AG09319 (cell line): ENCODE measurements at places on chromosomes 7 and 10.

DNA sequence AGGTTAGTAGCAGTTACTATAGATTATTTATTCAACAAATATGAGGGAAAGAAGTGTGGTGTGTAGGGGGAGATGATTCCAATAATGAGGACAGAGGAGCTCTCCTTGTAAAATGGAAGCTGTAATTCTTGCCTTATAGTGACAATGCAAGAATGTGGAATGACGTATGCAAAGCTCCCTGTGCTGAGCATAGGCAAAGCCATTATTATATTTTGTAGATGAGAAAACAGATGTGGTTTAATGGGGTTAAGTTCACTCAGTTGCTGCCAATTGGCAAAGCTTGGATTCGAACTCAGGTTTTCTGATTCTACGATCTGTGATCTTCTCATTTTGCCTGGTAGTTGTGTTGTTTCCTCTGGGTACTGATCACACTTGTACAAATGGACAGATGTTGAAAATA is 153.3 kb downstream of the LSMEM1 start:
- DNase-seq = no peak

DNA sequence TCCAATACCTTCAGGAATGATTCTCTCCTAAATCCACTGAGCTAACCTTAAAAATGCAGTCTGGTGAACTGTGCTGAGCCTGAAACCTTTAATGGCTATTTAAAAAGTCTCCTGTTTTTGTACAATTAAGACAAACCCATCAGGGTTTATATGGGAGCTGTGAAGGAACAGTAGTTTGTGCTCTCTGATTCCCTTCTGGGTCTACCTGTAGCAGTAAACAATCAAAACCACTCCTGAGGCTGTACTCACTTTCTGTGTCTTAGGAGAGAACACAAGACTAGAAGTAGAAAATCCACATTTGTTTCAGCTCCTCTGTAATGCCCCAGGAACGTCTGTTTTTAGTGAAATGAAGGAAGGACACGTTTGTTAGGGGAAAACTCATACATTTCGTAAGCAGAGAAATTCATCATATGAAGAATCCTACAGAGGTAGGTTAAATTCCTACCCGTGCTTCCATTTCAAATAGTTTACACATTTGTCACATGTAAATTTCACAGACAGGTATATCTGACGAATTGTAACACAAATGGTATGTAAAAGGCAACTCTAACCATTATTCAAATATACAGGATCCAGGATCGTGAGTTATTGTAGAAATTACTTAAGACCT is 2.6 kb downstream of the CUX1 start:
- DNase-seq = no peak

GRCh38 chr10:7383442-7383841 is 27.4 kb downstream of the SFMBT2 start:
- DNase-seq = no peak

GRCh38 chr10:66752714-66753113 is 173.1 kb upstream of the LRRTM3 start:
- no peak for DNase-seq

DNA sequence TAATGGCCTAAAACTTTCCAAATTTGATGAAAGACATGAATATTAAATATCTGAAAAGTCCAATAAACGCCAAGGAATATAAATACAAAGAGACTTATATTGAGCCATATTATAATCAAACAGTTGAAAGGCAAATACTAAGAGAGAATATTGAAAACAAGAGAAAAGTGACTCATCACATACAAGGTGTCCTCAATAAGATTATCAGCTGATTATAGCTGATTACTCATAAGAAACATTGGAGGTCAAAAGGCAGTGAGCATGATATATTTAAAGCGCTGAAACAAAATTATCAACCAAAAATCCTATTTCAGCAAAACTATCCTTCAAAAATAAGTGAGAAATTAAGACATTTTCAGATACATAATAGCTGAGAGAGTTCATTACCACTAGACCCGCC is 7.8 kb upstream of the NPC1L1 start:
- no peak for DNase-seq

- DNase-seq = no peak
These were observed 14.5 kb downstream of the SSC4D start for GRCh38 chr7:76394957-76395356.

- DNase-seq = no peak
These were observed 13.8 kb downstream of the CYTH3 start for GRCh38 chr7:6258440-6259182.

DNA sequence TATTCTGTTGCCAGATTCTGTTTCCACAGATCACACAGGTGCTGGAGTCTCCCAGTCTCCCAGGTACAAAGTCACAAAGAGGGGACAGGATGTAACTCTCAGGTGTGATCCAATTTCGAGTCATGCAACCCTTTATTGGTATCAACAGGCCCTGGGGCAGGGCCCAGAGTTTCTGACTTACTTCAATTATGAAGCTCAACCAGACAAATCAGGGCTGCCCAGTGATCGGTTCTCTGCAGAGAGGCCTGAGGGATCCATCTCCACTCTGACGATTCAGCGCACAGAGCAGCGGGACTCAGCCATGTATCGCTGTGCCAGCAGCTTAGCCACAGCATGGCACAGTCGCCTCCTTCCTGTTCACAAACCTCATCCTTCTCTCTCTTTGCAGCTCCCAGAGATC is 237.5 kb upstream of the PRSS1 start:
- no peak for DNase-seq

DNA sequence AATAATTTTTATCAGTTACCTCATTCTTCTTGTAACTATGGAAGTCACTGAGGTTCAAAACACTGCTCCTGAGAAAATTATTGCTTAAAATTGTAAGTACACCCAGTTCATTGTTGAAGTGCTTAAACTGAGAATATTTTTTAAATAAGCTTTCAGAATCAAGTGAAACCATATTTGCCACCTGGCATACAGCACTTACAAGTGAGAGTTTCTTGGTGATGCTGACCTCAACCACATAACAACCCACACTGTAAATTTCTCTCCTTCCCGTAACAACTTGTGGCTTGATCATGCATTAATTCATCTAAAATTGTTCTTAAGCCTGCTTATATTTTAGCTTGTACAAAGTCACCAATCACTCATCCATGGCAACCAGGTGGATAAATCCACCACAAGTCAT is 34.0 kb downstream of the IMMP2L start:
- no peak for DNase-seq

GRCh38 chr7:116122972-116123595 is 87.3 kb upstream of the TES start:
- peak; percentile 16 for DNase-seq

DNA sequence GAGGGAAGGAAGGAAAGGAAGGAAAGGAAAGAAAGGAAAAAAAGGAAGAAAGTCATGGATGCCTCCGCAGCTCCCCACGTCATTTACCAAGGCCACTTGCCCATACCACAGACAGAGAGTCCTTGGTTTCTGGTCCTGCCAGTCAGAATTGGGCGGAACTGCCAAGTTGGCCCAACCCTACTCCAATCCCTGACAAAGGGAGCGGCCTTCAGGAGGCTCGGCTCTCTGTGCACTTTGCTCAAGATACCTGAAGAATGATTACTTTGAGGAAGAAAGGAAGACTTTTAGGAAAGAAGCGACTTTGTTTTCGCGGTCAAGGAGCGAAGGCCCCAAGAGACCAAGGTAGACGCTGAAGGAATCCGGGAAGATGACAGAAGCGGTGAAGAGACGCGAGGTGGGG is 49.1 kb upstream of the FXYD4 start:
- no peak for DNase-seq

DNA sequence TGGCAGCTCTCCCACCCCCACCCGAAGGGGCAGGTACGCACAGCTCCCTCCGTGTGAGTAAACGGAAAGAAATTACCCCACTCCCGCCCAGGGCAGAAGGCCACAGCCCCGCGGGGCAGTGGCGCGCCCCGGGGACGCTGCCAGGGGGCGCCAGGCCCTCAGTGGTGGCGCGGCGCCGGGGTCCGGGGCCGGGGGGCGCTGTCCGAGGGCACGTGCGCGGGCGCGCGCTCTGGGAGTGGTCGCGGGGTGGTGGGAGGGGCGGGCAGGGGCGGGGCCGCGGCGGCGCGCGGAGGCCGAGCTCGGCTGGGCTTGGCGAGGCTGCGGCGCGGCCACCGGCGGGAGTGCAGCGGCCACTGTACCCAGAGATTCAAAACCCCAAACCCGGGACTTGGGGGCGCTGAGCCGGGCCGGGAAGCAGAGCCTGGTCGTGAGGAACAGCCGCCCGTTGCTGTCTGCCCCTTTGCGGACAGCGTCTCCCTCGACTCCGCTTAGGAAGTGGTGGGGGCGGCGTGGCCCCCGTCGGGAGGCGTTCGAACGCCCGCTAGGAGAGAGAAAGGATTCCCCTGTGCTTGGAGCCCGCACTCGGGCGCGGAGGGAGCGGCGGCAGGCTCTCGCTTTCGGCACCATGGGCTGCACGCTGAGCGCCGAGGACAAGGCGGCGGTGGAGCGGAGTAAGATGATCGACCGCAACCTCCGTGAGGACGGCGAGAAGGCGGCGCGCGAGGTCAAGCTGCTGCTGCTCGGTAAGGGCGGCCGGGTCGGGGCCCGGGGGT is at the start of gene GNAI1:
Gene GNAI1, plus strand, starts transcription at position 296 of the 773 bp plus-strand sequence. Its CDS starts 330 bp downstream, at position 626.
- peak; percentile 57 for DNase-seq

DNA sequence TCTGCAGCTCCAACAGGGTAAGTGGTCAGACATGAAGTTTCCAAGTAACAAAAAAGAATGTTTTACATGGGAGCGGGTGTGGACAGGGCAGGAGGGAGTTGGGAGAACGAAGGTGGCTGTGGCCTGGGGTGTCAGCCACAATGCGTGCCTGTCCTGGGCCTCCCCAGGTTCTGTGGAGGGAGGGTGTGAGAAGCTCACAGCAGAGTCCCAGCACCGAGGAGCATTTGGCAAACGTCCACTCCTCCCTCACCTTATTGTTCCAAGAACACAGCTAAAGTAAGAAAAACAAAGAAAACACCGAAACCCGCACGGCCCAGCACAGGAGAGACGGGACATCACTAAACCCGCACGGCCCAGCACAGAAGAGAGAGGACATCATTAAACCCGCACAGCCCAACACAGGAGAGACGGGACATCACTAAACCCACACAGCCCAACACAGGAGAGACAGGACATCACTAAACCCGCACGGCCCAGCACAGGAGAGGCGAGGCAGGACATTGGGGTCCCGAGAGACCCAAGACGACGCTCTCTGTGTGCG is 226.4 kb downstream of the MAD1L1 start:
- DNase-seq = no peak

- DNase-seq = no peak
These were observed 168.0 kb upstream of the LRRN3 start for GRCh38 chr7:110922906-110923305.

- no peak for DNase-seq
These were observed 113.7 kb downstream of the ARL4A start for GRCh38 chr7:12801107-12801506.

DNA sequence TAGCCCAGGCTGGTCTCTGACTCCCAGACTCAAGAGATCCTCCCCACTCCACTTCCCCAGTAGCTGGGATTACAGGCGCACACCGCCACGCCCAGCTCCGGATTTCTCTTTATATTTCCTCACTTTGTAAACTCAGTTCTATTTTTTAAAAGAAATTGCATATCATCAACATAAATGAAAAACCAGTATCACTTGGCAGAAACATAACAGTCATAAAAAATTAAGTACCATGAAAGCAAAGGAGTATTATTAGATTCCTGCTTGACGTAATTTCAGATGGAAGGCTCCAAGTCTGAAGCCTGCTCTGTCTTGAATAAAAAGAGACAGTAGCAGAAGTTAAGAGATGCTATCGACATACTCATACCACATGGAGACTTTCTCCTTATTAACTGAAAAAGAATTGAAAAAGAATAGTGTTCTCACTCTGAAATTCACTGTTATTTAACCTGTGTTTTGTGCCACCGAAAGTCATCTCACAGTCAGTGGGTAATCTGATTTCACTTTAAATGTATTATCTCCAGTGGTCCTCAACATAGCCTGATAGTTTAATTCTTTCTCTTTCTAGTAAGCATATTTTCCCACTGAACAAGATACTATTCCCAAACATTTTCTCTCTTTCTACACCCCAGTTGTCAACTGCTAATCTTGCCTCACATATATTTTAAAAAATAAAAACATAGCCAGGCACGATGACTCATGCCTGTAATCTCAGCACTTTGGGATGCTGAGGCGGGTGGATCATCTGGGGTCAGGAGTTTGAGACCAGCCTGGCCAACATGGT is 40.3 kb upstream of the ADRB1 start:
- DNase-seq = no peak

GRCh38 chr10:82888809-82889455 is 1013.9 kb downstream of the NRG3 start:
- no peak for DNase-seq
